ENCODE measurements at places on chromosomes 4 and X.
A peak's percentile ranks its signal among the peaks of the same experiment; 100 is the strongest.

- DNase-seq = no peak
These were observed 119.7 kb upstream of the PCDH7 start for GRCh38 chr4:30600246-30601017.

- DNase-seq = no peak
These were observed 1.0 kb downstream of the EGF start for GRCh38 chr4:109913596-109914241.

DNA sequence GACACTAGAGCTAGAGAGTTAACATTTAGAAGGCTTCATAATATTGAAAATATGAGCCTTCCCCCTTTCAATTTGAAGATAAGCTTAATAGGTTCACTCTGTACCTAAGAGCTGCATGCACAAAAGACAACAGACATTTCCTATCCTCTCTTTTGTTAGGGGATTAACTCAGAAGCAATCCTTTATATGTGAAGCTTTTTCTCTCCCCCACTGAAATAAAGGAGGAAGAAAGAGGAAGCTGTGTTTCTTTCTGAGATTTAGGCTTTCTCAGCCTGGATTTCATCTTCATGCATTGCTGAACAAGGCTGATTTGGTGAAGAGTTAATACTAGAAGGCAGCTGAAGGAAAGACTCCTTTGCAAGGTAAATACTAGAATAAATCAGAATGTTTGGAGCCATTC lies 21.0 kb upstream of the CABS1 start:
- DNase-seq = no peak

- peak; percentile 47 for DNase-seq
These were observed 797 bp downstream of the CD99L2 start for GRCh38 chrX:150897421-150898320.

GRCh38 chr4:4595252-4595651 lies 53.4 kb upstream of the STX18 start:
- no peak for DNase-seq

- DNase-seq = no peak
These were observed 41.9 kb upstream of the C1QTNF7 start for GRCh38 chr4:15385928-15386327.

DNA sequence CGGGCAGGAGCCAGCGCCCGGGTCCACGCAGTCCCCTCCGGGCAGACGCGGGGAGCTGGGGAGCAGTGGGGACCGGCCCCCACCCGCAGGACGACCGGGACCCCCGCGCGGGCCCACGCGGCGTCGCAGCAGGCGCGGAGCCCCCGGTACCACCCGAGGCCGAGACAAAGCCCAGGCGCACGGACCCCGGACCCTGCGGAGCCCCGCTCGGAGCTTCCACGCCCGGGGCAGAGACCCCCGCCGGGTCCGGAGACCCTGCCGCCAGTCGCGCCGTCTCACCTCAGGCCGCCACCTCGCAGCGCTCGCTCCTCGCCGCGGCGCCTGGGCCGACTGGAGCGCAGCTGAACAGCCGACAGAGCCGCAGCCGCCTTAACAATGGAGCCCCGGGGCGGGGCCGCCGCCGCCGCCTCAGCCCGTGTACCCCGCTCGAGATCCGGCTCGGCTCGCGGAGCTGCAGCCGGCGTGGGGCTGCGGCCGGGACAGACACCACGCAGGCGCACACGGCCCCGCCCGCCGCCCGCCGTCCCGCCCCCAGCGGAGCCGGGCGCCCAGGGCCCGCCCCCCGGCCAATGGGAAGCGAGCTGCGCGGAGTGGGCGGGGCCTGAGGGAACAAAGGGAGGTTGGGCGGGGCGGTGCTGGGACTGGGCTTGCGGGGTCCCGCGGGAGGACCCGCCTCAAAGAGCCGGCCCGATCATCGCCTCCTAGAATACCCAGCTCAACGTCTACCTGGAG lies at the start of gene AFAP1:
Gene AFAP1 (minus strand): TSS at position 485 of the 732 bp plus-strand sequence. CDS start 67,783 bp downstream, outside the sequence.
- peak; percentile 87 for DNase-seq

- DNase-seq = peak; percentile 42
These were observed 57.3 kb upstream of the BCOR start for GRCh38 chrX:40154853-40155588.
